ENCODE measurements at places on chromosomes 4 and X.
A peak's percentile ranks its signal among the peaks of the same experiment; 100 is the strongest.

DNA sequence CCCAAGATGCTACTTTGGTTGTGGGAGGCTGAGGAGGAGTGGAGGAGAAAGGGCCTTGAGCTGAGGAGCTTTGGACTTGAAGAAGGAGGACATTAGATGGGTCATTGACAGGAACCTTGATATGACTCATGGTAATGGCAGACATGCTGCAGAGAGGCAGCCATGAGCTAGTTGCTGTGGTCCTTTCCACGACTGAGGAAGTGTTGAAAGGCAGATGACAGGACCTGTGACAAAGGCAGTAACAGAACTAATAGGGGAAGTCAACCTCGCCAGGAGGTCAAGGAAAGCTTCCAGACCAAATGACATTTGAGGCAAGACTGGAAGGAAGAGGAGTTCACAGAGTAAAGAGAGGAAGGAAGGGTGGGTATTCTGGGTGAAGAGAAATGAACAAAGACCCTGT is 7.6 kb upstream of the XPNPEP2 start:
- peaks cover 31% of the 10 kb centered on the region for H3K4me1 ChIP-seq
- no peaks in the 10 kb centered on the region for H3K27me3 ChIP-seq
- H3K27ac ChIP-seq: peak overlapping the region; percentile 0
- H3K36me3 ChIP-seq: no peaks in the 10 kb centered on the region

- H3K4me1 ChIP-seq: no peaks in the 10 kb centered on the region
- DNase-seq: no peak
- no peak overlapping the region for H3K4me3 ChIP-seq
- no peak overlapping the region for H3K27ac ChIP-seq
- H3K27me3 ChIP-seq: no peaks in the 10 kb centered on the region
- H3K36me3 ChIP-seq: no peaks in the 10 kb centered on the region
Observed at GRCh38 chrX:24245202-24245601, 68.7 kb downstream of the SUPT20HL2 start.

DNA sequence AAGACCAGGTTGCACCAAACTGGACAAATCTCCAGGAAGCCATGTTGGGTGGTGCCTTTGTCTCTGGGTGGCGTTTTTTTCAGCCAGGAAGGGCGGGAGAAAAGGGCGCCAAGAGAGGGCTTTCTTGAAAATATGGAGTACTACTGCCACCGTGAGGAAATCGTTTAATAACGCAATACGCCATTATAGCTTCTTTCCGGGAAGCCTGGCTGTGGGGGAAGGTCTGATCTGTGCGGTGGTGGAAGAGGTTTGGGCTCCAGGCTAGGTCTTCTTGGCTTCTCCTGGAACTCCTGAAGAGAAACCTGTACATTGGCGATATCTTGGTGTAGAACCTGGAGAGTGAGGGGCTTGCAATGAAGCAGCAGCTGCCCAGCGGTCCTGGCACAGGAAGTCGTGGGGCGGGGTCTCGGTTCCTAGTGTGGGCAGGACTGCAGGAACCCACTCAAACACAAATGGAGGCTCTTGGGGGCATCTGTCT is 202.7 kb downstream of the OR13H1 start:
- H3K4me1 ChIP-seq: no peaks in the 10 kb centered on the region
- no peak overlapping the region for H3K4me3 ChIP-seq
- no peak for DNase-seq
- H3K36me3 ChIP-seq: peaks cover 1% of the 10 kb centered on the region
- H3K27ac ChIP-seq: no peak overlapping the region
- no peaks in the 10 kb centered on the region for H3K27me3 ChIP-seq

GRCh38 chr4:84965553-84966381 is 723 bp downstream of the WDFY3 start:
- H3K36me3 ChIP-seq: no peaks in the 10 kb centered on the region
- H3K4me1 ChIP-seq: peaks cover 11% of the 10 kb centered on the region

DNA sequence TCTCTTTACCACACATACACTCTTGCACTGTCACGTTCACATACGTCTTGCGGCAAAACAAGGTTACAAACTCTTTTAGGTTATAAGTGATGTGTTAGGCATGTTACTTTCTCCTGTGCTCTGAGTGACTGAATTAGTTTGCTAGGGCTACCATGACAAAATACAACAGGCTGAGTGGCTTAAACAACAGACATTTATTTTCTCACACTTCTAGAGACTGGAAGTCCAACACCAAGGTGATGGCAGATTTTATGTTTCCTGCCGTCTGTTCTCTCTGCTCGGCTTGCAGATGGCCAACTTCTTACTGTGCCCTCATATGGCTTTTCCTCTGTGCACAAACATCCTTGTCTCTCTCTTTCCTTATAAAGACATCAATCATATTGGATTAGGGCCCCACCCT is 1224.3 kb upstream of the TENM3 start:
- H3K27ac ChIP-seq: no peak overlapping the region
- H3K36me3 ChIP-seq: no peaks in the 10 kb centered on the region
- no peaks in the 10 kb centered on the region for H3K4me1 ChIP-seq
- H3K27me3 ChIP-seq: no peaks in the 10 kb centered on the region
- H3K4me3 ChIP-seq: no peak overlapping the region

DNA sequence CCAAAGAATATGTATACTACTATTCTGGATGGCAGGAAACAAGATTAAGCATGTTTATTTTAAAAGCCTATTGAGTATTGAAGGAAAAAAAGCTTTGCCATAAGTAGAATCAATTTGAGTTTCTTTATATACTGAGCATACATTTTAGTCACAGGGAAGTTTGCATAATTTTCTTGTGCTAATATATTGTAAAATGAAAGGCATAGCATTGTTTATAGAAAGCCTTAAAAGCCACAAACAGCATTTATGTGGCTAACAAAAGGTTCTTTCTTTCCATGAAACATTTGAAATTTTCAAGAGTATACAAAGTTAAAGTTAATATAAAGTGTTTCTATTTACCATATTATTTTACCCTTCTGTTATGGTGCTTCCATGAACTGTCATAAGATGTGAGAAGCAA is 1133.8 kb upstream of the PCDH10 start:
- no peak overlapping the region for H3K27ac ChIP-seq
- no peaks in the 10 kb centered on the region for H3K36me3 ChIP-seq
- H3K4me1 ChIP-seq: no peaks in the 10 kb centered on the region

- H3K4me1 ChIP-seq: no peaks in the 10 kb centered on the region
- H3K4me3 ChIP-seq: no peak overlapping the region
- H3K36me3 ChIP-seq: no peaks in the 10 kb centered on the region
- no peak for DNase-seq
Observed at GRCh38 chr4:56551516-56551915, 45.9 kb downstream of the ARL9 start.

DNA sequence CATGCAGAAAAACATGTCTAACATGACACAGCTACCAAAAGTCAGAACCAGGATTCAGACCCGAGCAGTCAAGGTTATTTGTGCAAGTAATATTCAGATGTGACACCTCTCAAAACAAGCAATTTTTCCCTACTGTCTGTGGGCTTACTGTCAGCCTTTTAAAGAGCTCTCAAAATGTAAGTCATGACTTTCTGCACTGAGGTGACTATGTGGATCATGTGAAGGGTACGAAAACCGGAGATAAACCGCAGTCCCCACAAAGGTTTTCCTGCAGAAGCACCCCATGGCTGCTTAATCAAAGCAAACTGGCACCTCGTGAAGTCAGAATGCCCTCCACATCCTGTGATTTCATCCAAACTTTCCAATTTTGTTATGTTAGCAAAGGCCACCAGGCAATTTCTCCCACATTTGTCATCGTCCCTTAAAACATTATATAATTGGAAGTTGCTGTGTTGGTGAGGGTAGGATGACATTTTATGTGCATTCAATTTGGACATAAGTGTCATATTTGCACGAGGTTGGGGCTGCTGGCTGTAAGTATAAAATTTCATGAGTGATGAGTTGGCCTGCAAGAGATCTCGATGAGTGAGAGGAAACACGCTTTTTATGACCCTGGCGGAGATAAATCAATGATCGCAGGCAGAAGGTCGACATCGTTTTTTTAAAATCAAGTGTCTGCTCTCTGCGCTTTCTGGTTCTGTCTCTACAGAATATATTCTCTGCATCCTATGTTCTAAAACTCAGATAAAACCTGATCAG is 161.2 kb downstream of the STK32B start:
- peaks cover 1% of the 10 kb centered on the region for H3K36me3 ChIP-seq
- H3K4me3 ChIP-seq: no peak overlapping the region
- no peaks in the 10 kb centered on the region for H3K4me1 ChIP-seq
- no peak for DNase-seq
- H3K27me3 ChIP-seq: peaks cover 32% of the 10 kb centered on the region
- no peak overlapping the region for H3K27ac ChIP-seq

DNA sequence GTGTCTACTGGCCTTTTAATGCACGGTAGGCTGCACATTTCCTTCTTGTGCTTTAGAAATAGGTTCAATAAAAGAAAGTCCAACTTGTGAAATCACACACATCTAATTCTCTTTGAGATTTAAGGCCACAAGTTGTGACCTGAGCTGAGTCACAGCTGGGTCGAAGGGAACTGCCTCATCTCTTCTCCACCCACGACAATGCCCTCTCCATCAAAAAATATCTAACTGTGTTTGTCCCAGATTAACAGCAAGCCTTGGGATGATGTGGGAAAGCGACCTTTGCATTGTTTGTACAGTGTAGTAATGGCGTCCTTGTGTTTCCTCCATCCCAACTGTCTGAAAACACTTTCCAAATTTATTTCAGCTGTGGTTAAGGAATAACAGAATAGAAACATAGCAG is 168.9 kb downstream of the AMELX start:
- no peak overlapping the region for H3K4me3 ChIP-seq
- DNase-seq: no peak
- peaks cover 13% of the 10 kb centered on the region for H3K27me3 ChIP-seq
- no peaks in the 10 kb centered on the region for H3K4me1 ChIP-seq
- no peaks in the 10 kb centered on the region for H3K36me3 ChIP-seq

DNA sequence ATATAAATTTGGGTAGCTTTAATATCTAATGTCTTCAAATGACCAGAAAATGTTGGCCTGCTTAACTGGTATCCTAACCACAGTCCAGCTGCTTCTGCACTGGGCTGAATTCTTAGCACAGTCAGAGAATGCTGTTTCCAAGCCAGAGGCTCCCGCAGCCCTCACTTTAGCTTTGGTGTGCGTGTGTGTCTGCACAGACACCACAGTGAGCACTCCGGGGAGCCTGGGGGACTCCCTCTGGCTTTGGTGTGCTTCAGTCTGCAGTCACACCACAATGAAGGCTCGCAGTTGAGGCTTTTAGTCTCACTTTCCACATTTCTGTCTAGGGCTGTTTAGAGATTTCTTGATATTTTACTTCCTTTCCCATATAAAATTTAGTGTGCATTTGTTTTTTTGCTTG is 53.6 kb downstream of the APOO start:
- peaks cover 2% of the 10 kb centered on the region for H3K36me3 ChIP-seq
- H3K4me1 ChIP-seq: no peaks in the 10 kb centered on the region
- H3K27ac ChIP-seq: no peak overlapping the region
- H3K27me3 ChIP-seq: no peaks in the 10 kb centered on the region
- DNase-seq: no peak

- DNase-seq: no peak
- H3K36me3 ChIP-seq: peaks cover 2% of the 10 kb centered on the region
- H3K4me1 ChIP-seq: no peaks in the 10 kb centered on the region
- H3K27me3 ChIP-seq: peaks cover 20% of the 10 kb centered on the region
Observed at GRCh38 chr4:80560337-80560736, 224.8 kb downstream of the CFAP299 start.

DNA sequence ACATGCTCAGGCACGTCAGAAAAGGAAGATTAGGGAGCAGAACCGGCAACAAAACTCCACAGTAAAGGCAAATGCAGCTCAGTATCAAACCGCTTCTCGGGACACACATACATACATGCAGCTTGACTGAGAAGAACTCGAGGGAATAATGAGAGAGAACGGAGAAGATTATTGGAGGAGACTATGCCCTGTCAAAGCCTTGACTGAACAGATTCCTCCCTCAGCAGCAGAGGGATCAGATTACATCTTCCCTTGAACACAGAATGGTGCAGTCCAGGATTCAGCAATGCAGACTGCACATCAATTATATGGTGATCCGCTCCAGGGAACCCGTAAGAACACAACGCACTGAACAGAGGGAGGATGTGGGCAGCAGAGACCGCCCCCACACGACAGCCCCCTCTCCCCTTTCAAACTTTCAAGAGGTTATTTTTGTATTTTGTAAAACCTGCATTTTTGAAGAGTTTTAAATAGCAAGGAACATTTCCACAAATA is 183.2 kb downstream of the FBXW7 start:
- H3K4me1 ChIP-seq: peaks cover 9% of the 10 kb centered on the region
- no peak overlapping the region for H3K27ac ChIP-seq
- peaks cover 3% of the 10 kb centered on the region for H3K36me3 ChIP-seq
- no peak for DNase-seq

DNA sequence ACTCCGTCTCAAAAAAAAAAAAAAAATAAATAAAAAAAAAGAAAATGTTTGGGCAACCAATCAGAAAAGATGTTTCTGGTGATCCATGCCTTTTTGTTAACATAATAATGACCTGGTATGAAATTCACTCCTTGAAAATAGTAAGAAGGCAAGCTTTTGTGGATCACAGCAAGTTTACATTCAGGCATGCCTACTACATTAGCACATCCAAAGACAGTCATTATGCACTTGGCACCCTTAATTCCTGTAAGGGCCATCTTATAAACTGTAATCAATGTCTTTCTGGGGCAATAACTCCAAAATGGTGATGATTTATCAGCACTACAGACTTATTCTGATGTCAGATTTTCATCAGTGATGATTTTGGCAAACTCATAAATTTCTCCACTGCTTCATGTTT is 1871.6 kb upstream of the AGA start:
- H3K4me1 ChIP-seq: no peaks in the 10 kb centered on the region
- H3K27me3 ChIP-seq: no peaks in the 10 kb centered on the region
- no peak overlapping the region for H3K27ac ChIP-seq
- no peaks in the 10 kb centered on the region for H3K36me3 ChIP-seq
- H3K4me3 ChIP-seq: no peak overlapping the region

DNA sequence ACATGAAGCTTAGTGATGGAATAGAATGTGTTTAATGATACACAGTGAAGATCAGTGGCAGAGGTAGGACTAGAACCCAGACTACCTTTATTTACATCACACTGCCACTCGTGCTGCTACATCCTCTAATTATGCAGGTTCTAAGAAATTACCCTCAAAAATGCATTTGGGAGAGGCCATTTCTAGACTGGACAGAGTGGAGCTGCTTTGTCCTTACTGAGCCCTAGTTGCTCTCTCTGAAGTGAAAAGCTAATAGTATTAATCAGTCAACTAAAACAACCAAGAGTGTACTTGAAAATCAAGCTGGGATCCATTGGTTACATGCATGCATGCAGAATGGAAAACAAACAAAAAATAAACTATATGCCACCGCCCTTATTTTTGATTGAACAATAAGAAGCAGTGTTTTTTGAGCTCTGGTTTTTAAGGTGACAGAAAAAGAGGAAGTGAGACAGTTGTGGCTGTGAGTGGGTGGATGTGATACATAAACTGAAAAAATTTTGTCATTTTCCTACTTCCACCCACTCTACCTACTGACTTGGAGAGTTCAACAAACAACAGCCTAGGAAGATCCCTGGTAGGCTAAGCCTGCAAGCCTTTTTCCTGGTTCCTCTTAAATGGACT is 6.8 kb upstream of the VSIG4 start:
- H3K36me3 ChIP-seq: peaks cover 3% of the 10 kb centered on the region
- peaks cover 35% of the 10 kb centered on the region for H3K4me1 ChIP-seq
- peak overlapping the region; percentile 79 for H3K27ac ChIP-seq
- H3K4me3 ChIP-seq: peak overlapping the region; percentile 36

GRCh38 chrX:68839771-68840170 is 10.9 kb downstream of the EFNB1 start:
- H3K4me1 ChIP-seq: peaks cover 5% of the 10 kb centered on the region
- no peak overlapping the region for H3K4me3 ChIP-seq
- peaks cover 2% of the 10 kb centered on the region for H3K36me3 ChIP-seq
- no peak overlapping the region for H3K27ac ChIP-seq

GRCh38 chrX:1248331-1249061 is 20.1 kb upstream of the CSF2RA start:
- H3K27me3 ChIP-seq: no peaks in the 10 kb centered on the region
- peaks cover 8% of the 10 kb centered on the region for H3K4me1 ChIP-seq

GRCh38 chrX:153708415-153708814 is 15.8 kb downstream of the BCAP31 start:
- H3K4me1 ChIP-seq: peaks cover 9% of the 10 kb centered on the region
- no peak for DNase-seq
- H3K4me3 ChIP-seq: no peak overlapping the region
- no peaks in the 10 kb centered on the region for H3K27me3 ChIP-seq
- H3K36me3 ChIP-seq: peaks cover 18% of the 10 kb centered on the region
- H3K27ac ChIP-seq: no peak overlapping the region

Measured in central memory CD8-positive, alpha-beta T cell (primary cell).